B cell (primary cell): ENCODE measurements at places on chromosomes 4 and X. TPM values are rescaled to one million over a fixed set of nuclear protein-coding genes. Genes with fewer than 3 reads are reported as not detected.
A peak's percentile ranks its signal among the peaks of the same experiment; 100 is the strongest.

CXorf65 gene
- total RNA-seq = 25.6 and 30.2 TPM in 2 replicates

SPATA4 gene
- not detected in 2 replicates for total RNA-seq

SYNPO2 gene
- 0.10 and 0.20 TPM in 2 replicates for total RNA-seq

FMR1 gene
- 92.7 and 105 TPM in 2 replicates for total RNA-seq

WDR17 gene
- total RNA-seq = 7.1 and 8.8 TPM in 2 replicates

GTPBP6 gene
- 69.0 and 72.9 TPM in 2 replicates for total RNA-seq

DNA sequence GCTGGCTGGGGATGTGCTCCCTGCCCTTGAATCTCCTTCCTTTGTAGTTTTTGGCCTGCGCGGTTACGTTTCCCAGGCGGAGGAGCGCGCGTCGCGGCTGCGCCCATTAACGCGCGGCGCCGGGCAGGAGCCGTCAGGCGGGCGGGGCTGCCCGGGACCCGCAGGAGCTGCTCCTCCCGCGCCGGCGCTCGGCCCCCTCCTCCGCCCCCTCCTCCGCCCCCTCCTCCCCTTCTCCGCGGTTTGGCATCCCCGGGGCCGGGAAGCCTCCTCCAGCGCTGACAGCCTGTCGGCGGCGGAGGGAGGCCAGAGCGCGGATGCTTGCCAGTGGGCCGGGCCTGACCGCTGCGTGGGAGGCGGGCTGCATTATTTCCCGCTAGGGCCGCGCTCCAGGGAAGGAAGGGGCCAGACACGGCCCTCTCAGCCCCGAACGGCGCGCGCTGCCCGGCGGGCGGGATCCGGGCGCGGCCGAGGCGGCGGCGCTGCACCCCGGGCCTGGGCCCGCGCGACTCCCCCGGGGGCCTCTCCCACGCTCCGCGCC, at the start of gene DCLK2:
Gene DCLK2, plus strand, starts transcription at position 405 of the 538 bp plus-strand sequence. CDS start 583 bp downstream, outside the sequence.
- peak; percentile 57 for DNase-seq

GRCh38 chr4:119152741-119153140, 17.1 kb downstream of the MYOZ2 start:
- no peak for DNase-seq

DNA sequence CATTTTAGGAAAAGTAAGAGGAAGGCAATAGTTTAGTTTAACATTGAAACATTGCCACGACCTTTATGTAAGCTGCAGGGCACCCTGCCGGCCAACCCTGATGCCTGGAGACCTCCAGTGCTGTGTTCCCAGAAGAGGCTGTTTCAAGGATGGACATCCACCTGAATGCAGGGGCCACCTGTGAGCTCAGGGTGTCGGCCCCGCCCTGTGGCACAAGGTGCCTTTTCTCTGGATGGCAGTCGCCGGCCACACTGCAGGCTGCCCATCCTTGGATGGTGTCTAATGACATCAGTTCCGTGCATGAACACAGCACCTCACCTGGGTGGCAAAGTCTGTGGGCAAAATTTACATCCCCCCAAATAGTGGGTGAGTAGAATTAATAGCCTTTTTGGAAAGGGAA, 180.0 kb downstream of the AFAP1 start:
- DNase-seq = no peak

DNA sequence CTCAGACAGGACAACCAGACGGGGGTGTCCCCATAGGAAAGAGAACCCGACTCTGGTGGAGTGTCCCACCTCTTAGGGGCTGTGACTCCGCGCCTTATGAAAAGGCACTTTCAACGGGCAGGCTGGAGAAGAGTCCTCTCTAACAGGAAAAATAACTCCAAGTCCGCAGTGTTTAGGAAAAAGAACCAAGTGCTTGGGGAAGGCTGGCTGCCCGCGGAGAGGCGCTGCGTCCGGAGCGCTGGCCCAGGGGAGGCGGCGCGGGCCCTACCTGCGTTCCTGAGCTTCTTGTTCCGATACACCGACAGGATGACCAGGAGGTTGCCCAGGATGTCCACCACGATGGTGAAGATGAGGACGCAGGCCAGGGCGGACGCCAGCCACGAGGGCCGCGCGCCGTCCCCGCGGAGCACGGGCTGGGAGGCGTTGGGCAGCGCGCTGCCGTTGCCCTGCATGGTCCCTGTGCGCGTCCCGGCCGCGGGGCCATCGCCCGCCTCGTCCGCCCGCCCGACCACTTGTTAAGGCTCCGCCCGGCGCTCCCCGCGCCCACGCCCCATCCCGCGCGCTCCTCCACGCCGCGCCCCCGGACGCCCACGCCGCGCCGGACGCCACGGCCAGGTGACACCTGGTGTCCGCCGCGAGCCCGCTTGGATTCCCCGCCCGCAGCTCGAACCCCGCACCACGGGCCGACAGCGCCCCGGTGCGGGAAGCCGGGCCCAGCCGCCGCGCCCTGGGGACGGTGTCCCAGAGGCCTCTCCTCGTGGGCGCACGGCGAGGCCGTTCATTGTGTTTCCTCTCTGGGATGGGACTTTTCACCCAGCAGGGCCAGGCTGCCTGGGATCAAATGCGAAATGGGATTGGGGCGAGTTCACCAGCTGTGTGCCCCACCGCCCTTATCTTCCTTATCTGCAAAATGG, at the start of gene MTNR1A:
Gene MTNR1A, minus strand, starts transcription at position 654 of the 914 bp plus-strand sequence. Its CDS starts 202 bp downstream, at position 452.
- no peak for DNase-seq

- DNase-seq = peak; percentile 53
Measured at GRCh38 chr4:70979445-70980008, 13.9 kb upstream of the DCK start.

GRCh38 chr4:17866810-17867209, 56.0 kb downstream of the NCAPG start:
- no peak for DNase-seq

- DNase-seq = no peak
Measured at GRCh38 chrX:71586929-71587328, 8.7 kb downstream of the GCNA start.

DNA sequence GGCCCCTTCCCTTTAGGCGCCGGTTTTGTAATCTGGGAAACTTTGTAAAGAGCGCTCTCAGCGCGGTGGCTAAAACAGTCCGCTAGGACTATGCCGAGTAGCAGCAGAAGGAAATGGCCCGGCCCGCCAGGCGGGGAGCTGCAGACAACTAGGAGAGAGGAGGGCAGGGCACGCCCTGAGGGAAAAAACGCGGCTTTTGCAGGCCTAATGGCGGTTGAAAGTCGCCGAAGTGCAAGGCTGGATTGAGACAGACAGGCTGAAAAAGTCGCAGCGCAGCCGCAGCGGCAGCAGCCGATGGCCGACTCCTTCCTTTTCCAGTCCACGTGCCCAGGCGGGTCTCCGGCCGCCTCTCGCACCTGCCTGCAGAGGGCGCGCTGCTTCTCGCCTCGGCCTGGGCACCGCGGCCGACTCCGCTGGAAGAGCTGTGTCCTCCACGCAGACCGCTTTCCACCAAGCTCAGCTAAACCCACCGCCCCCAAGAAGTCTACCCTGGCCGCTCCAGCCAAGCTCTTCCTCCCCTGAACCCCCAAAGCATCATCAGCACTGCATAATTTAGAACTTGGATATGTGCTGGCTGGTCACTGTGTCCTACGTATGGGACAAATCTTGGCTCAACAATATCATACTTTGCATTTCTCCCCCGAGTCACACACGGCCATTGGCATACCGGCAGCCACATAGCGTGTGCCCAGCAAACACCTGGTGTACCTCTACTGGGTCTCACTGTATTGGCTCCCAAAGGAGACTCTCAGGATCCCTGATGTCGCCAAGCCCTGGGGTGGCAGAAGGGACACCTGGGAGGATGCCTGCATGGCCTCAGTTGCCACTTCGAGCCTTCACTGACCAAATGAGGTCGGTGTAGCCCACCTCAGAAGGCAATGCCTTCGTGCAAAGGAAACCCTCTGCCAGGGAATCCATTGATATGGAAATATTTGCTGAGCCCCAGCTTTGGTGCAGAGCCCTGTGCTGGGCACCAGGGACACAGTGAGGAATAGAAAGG, 14.5 kb downstream of the SLC25A5 start:
- DNase-seq = peak; percentile 77

GRCh38 chr4:62548108-62548524, 1348.0 kb downstream of the ADGRL3 start:
- no peak for DNase-seq

GRCh38 chrX:72043636-72044035, 88.1 kb downstream of the RTL5 start:
- no peak for DNase-seq

DNA sequence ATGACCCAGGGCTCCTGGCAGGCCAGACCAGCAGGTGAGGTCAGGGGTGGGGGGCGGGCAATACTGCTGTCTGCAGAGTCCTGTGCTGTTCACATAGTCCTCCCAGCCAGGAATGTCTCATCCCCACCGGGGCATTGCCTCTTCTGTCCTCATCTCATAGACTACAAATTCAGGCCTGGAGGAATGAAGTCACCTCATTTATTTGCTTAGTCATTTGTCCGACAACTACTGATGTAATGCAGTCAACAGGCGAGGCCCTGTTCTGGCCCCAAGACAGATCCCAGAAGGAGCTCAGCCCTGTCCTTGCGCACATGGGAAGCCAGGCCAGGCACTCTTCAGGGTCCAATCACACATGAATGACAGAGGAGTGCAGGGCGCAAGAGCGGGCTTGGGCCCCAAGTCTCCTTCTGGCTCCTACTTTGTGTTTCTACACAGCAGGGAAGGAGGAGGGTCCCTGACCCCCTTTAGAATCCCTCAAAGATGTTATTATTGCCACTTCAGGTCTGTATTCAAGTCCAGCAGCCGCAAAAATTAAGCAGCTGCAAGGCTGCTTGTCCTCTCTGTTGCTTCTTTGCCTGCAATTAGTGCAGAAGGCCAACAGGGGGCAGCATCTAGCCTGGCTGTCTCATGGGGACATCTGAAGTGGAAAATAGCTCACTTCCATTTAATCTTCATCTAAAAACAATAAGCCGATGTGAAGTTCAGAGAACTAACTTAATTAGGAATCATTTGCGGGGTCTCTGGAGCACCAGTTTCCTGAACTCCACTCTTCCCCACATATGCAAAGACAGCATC, 15.2 kb upstream of the HMX1 start:
- DNase-seq = no peak

- no peak for DNase-seq
Measured at GRCh38 chr4:138898282-138898681, 117.3 kb upstream of the NOCT start.

DNA sequence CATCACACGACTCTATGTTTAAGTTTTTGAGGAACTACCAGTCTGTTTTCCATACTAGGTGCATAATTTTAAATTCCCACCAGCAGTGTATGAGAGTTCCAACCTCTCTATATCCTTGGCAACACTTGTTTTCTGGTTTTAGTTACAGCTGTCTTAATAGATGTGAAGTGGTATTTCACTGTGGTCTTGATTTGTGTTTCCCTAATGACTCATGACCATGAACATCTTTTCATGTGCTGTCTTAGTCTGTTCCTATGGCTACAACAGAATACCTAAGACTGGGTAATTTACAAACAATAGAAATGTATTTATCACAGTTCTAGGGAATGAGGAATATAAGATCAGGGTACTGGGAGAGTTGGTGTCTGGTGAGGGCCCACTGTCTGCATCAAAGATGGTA, 51.5 kb upstream of the GPR78 start:
- DNase-seq = no peak

DNA sequence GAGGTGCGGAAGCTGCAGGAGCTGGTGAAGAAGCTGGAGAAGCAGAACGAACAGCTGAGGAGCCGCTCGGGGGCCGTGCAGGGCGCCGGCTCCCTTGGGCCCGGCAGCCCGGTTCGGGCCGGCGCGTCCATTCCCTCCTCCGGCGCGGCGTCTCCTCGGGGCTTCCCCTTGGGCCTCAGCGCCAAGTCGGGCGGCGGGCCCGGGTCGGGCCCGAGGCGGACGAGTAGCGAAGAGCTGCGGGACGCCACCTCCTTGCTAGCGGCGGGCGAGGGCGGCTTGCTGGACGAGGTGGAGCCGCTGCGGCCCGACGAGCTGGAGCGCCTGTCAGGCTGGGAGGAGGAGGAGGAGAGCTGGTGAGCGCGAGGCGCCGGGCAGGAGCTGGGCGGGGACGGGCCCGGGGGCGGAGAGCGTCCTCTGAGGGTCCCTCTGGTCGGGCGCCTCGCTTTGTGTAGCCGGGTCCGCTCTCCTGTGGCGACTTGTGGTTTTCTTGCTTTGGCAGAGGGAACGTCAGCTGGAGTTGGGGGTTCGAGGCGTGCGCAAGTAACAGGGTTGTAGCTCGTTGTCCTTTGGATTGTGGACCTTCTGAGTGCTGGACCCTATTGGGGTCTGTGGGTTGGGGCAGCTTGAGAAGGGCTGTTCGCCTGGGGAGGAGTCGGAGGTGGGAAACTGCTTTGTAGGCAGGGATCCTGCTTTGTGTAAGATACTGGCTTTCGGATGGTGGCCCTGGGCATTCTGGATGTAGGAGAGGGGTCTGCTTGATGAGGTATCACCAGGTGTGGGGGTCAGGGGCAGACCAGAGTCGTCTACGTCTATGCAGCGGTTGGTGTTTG, 662 bp downstream of the SLAIN2 start:
- no peak for DNase-seq

DNA sequence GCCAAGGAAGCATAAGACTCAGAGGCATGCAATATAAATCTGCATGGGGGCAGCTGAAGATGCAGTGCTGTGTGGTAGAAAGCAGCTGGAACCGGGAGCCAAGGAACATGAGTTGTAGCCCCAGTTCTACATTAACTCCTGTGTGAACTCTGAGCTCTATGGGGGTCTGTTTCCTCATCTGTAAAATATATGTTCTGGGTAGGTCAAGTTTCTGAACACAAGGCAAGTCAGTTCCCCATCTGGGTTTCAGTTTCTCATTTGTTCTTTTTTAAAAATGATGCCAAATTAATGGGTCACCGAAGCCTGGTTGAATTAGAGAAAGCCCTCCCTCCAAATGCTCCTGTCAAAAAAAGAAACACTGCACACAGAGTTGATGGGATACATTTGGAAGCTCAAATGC, 24.0 kb downstream of the UNC5C start:
- no peak for DNase-seq

DNA sequence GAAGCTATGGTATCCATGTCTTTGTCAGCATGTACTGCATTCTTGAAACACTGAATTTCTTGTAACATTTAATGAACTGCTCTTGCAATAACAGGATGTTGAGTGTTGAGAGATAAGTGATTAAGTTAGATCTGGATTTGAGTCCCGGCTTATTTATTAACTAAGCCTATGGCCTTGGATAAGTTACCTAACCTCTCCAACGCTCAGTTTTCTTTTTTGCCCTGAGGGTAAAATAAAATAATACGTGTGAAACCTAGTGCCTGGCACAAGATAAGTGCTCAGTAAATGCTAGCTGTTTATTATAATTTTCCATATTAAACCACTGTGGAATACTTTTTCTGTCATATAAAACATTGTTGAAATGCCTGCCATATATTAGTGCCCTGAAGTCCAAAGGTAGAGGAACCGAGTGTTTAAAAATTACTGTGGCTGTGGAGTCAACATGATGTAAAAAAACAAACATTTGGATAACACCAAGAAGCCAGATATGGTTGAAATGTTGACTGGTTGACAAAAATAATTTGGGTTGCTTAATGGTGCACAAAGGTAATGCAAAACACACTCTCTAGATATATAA, 58.6 kb upstream of the ALB start:
- DNase-seq = no peak
